ENCODE measurements at places on chromosomes 2 and 18.
A peak's percentile ranks its signal among the peaks of the same experiment; 100 is the strongest.

GRCh38 chr18:35491700-35492077 lies 6.1 kb downstream of the INO80C start:
- DNase-seq = no peak

DNA sequence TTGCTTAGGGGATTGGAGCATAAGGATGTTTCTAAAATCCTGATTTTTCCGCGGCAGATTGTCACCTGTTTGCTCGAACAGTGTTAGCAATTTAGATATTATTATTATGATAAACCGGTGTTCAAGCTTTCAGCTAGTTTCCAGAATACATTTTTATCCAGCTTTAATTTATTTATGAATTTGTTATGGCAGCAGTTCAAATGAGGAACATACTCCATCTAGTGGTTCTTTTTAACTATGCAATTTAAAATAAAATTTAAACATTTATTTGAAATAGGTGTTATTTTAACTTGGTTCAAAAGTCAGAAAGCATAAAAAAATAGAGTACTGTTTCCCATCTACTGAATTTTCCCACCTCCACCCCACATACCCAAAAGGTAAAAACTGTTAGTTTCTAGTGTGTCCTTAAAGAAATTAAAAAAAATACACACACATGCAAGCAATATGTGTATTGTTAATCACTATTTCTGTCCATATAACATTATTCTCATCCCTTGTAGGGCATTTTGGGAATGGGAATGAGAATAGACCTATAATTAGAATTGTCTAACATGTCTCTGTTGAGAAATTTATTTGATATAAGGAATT lies 23.2 kb downstream of the ACOXL start:
- DNase-seq = no peak

DNA sequence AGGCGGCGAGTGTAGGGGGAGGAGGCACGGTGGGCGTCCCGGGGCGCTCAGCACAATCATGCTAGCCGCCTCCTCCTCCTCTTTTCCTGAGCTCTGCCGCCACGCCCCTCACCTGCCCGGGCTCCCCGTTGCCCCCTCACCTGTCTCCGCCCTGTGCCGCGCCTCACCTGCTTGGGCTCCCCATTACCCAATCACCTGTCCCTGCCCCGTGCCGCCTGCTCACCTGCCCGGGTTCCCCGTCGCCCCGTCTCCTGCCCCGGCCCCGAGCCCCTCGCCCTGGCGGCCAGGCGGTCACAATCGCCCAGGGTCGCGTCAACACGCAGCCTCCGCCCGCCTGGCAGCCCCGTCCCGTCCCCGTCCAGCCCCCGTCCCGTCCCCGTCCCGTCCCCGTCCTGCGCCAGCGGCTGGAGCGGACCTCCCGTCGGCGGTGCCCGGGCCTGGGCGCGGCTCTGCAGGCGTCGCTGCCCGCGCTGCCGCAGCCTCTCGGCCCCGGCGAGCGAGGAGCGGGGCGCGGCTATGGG lies at the start of gene DCDC2C:
Gene DCDC2C (plus strand): TSS at position 340 of the 521 bp plus-strand sequence. CDS start 177 bp downstream, at position 517.
- DNase-seq = no peak

GRCh38 chr2:134461511-134461910 lies 207.6 kb downstream of the MGAT5 start:
- DNase-seq = no peak

- no peak for DNase-seq
Measured at GRCh38 chr2:234497594-234498235, 834 bp upstream of the ARL4C start.

DNA sequence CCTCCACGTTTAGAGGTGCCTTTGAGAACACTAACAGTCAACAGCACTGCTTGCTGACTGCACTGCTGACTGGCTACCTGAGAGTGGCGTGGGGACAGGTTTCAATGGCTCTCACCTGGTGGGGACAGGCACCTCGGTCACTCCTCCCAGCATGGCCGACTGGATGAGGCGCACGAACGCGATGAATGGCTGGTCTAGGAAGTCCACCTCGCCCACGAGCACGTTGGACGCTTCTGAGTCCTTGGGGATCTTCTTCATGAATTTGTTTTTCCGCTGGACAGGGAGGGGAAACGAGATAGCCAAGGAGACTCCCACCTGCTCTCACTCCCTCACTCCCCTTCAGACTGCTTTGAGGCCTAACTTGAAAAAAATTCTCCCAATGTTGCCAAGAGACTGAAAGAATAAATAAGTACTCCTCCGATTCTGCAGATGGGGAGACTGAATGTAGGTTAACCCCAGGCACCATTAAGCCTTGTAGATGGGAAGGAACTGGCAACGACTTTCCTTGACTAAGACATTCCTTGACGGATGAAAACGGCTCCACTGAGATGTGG lies 57.3 kb downstream of the MTHFD2 start:
- DNase-seq = no peak

DNA sequence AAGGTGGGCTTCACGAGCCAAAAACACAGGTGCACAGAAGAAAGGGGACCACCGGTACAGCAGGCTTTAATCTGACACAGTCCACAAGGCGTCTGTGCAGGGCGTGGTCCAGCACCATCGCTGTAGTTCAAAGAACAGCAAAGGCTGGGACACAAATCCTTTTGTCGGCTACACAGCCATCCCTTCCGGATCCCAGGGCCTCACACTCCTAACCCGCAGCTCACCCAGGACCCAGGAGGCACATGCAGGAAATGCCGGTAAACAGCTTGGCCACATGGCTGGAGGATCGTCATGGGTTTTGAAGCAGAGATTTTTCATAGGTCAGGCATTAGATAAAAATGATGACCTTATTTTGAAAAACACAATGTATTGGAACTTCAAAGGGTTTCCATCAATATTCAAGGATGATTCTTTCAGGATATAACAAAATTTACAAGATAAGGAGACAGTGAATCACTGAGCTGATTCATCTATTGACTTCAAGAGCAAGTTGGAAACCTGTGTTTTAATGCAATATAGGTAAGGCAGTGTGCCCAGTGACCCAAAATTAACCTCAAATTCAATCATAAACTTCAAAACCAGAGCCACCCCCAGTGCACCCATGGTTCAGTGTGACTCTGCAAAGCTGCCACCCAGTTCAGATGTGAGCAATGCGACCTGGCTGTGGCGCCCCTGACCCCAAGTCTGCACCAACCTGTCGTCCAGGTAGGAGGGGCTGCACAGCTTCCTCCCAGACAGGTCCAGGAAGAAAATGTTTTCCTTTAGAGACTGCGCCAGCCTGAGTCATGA lies 74.4 kb downstream of the TMEM18 start:
- no peak for DNase-seq

- DNase-seq = no peak
Measured at GRCh38 chr2:25173719-25174118, 5.3 kb upstream of the POMC start.

GRCh38 chr2:178514664-178515063 lies 34.4 kb downstream of the PLEKHA3 start:
- peak; percentile 58 for DNase-seq

DNA sequence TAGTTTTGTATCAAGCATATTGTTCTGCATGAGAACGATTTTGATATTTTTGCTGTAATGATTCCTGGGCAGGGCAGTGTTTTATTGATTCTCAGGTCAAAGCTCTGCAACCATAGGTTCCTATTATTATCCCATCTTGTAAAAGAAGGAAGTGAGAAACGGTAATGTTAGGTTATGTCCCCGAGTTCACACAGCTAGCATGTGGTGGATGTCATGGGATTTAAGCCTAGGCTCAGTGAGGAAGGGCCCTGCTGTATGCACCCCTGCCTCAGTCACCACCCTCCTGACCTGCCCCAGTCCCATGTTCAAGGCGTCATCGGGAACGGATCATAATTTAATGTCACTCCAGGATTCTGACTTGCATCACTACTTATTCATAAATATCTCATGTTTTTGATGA lies 10.7 kb downstream of the ACP1 start:
- DNase-seq = no peak

DNA sequence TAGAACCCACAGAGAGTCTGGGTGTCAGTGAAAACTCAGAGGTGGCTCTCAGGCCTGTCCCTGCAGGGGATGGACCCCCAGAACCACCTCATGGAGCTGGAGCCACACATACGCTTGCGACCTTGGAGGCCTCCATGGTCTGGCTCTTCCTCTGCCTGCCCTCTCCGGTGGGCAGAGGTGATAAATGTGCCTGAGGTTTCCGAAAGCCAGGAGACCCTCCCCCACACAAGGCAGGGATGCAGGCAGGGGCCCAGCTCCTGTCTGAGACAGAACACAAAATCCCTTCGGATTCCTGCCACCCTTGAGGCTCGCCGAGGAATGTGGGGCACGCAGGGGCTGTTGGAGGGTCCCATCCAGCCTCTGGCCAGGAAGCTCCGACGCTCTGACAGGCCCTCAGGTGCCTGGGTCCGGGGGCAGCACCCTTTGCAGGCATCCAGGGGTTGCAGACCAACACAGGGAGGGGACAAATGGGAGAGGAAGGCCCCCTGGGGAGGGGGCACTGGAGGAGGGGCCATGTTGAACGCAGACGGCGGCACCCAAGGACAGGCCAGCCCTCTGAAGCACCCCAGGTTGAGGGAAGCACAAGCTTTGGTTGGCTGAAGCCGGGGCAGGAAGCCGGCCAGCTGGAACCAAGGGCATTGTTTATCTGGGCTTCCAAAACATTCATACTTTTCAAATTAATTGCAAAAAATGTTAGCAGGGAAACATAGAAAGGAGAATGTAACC lies 4.1 kb upstream of the SNED1 start:
- DNase-seq = no peak

DNA sequence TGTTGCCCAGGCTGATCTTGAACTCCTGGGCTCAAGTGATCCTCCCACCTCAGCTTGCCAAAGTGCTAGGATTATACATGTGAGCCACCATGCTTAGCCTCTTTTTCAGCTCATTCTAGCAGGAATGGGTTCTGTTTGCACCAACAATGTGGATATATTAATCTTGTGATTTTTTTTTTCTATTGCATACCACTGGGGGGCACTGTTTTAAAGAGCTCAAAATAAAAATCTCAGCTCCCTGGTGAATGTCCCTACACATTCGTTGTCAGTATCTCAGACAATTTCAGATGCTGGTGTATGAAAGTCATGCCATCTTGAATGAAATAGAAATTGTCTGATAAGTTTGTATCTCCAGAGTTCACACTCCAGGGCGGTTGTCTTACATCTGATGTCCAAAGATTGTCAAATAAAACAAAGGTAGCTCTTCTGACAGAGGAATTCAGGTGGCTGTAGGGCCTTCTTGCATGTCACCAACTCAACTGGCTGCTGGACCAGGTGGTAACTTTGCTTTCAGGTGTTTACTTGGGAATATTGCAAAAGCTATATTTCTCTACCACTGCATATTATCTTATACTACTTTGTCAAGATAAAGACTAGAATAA lies 3.1 kb upstream of the MATN3 start:
- no peak for DNase-seq

GRCh38 chr2:30548386-30548785 lies 101.3 kb downstream of the LCLAT1 start:
- no peak for DNase-seq

DNA sequence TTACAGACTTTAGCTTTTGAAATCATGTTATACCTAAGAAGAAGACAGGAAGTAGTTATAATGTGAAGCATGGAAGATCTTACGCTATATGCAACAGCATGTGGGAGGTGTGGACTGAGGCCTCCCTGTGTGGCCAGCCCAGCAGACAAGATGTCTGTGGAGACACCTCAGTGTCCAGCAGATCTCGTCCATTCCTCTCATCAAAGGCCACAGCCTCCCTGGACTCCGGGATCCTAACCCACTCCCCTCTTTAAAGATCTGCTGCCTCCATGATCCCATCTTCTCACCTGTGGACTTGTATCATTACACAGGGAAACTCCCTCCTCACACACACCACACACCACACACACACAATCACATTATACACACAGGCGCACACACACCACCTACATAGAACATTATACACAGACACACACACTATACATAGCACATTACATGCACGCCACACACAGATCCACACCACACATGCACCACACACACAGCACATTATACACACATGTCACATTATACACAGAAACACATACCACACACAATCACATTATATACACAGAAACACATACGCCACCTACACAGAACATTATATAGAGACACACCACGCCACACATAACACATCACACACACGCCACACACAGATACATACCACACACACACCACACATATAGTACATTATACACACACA lies 89.5 kb downstream of the PXDN start:
- no peak for DNase-seq

Data from stimulated activated CD4-positive, alpha-beta T cell treated with anti-CD3 and anti-CD28 coated beads, Interleukin-4, amount 100 ng/mL, for 24 hours (primary cell).